ENCODE measurements at places on chromosomes 4 and X. TPM values are rescaled to one million over a fixed set of nuclear protein-coding genes. Genes with fewer than 3 reads are reported as not detected.

DNA sequence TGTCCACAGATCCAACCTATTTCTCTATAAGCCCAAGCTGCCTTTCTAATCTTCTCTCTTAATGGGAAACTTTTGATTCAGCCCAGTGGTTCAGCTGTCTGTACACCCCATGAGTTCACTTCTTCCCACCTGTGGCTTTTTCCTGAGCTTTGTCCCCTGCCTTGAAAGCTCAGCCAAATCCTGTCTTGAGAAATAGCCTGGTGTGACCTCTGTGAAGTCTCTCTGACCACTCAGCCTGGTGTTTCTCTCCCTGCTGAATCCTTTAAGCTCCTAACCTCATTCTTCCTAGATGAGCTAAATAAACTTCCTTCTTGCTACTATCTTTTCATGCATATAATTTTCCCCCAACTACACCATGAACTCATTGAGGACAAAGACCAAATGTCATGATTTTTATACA is 15.2 kb upstream of the HERC5 start:
- DNase-seq = no peak

- no peak for DNase-seq
Observed at GRCh38 chr4:153512162-153512852, 46.1 kb downstream of the TMEM131L start.

- peak; percentile 73 for DNase-seq
Observed at GRCh38 chrX:18714910-18715309, 7.5 kb downstream of the PPEF1 start.

DNA sequence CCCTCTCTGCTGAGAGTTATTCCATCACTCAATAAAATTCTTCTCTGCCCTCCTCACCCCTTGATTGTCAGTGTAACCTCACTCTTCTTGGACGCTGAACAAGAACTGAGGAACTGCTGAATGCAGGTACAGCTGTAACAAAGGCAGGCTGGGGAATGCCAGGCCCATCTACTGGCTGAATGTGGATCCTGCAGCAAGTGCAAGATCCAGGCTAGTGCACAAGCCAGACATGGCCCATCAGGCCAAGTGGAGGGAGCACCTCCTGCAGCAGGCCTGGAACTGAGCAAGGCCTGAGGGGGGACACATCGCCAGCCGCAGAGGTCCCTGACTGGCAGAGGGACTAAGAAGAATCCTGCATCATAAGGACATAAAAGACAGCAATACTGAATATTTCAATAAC is 411.8 kb upstream of the PCDH10 start:
- DNase-seq = no peak

GRCh38 chrX:145609951-145610511 is 207.6 kb upstream of the SLITRK2 start:
- peak; percentile 89 for DNase-seq

DNA sequence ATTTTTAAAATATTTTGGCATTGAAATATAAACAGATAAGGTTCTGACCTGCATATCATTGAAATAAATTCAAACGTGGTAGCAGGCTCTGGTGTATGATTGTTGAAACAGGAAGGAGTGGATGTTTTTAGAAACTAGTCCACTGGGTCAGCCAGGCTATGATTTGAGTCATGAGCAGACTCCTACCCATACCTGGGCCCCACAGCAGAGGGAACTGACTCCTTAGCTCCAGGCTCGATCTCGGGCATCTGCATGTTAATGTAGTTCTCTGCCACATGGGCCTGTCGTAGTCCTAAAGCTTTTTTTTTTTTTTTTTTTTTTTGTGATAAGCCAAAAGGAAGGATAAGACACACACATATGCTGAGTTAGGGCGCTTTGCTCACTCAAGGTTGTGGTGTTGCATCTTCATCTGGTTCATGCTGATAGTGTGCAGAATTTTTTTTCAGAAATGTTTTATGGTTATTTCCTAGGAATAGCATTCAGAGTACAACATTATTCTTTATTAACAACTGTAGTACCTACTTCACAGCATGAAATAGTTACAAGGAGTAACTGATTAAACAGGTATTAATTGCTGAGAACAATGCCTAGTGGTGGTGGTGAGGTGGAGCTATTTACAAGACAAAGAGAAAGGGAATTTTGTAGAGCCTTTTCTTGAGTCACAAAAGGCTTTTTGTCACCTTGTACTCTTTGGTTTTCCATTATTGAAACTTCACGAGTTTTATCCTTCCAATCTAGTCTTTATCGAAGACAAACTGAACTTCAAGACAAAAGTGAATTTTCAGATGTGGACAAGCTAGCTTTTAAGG is 27.3 kb downstream of the OFD1 start:
- DNase-seq = no peak

DNA sequence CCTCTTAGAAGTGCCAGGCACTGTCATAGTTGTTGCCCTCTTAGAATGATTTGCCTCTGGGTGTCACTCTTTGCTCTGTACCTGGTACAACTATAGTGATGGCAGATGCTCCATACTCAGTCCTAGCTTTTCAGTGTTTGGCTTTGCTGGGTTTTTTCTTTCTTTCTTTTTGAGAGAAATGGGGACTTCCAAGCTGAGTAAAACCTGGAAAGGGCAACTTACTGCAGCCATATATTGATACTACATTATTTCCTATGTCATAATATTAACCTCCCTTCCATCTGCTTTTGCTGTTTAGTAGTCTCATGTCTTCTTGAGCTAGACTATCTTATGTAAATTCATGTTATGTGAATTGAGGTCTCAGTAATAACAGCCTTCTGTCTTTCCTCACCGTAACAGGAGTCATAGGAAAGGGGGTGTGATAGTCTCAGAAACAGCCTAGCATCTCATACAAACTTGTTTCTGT is 49.0 kb downstream of the NIPAL1 start:
- DNase-seq = no peak

DNA sequence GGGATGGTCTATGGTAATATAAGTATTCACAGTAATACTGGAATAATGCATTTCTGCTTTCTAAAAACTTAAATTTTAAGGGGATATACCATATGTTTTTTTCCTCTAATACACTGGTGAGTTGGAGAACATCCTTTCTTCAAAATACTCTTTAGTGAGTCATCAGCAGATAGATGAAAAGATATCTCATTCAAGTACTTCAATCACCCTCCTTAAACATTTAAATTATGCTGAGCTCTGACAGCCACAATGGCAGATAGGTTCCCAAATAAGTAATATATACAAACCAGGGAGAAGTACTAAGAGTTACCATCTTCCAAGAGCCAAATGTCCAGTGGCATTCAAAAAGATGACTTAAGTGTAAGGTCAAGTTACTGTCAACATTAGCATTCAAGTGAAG is 52.2 kb downstream of the AMMECR1 start:
- DNase-seq = no peak

DNA sequence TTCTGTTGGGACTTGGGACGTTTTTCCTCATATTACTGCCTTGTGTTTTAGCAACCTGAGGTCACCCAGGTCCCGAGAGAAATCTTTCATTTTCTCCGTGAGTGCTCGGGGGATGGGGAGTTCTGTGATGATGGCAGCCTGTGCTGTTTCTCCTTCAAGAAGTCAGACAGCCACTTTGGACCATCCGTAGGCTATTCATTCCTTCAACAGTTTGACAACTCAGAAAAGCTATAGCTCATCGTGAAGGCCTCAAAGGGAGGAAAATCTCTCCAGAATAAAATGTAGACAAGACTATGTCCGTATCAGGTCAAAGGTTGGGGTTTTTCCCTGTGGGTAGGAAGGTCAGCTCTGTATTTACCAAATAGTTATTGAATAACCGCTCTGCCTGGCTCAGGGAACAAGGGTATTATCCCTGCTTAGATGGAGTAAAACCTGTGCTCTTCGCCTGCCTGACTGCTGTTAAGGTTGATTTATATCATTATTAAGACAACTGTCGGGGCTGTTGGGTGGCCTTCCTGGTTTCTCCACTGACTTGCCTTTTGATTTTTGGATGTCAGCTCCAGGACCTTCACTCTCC is 36.6 kb downstream of the FAM114A1 start:
- no peak for DNase-seq

GRCh38 chr4:123068081-123068480 is 145.7 kb upstream of the NUDT6 start:
- DNase-seq = no peak

GRCh38 chrX:42290608-42291007 is 367.3 kb upstream of the CASK start:
- DNase-seq = peak; percentile 3

- DNase-seq = no peak
Observed at GRCh38 chr4:109607976-109608375, 47.9 kb downstream of the MCUB start.

DNA sequence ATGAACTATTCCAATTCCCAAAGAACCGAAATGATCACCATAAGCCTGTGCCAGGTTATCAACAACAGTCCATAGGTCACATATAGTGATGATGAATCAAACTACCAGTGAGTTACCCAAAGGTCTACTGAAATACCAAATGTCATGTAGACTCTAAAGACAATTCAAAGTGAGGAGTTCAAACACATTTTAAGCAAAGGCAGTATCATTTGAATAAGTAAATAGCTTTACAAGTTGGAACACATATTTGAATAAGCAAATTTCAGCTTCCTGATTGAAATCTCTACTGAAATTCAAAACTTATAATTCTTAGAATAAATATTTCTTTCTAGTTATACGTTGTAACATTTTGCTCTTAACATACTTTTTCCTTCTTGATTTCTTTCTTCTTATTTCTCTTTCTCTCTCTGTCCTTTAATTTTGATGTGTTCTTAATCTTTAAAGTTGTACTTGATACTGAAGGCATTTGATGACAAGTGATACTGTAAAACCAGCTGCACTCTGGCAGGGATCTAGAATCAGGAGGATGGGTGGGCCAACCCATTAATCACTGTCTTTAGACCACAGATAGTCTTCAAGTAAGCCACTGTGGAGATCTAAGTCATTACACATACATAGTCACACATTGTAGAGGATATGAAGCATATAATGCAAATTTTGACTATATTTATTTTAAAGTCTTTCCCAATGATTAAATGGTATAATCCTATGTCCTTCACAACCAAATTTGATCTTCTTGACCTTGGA is 34.5 kb downstream of the GABRA4 start:
- DNase-seq = peak; percentile 46

DNA sequence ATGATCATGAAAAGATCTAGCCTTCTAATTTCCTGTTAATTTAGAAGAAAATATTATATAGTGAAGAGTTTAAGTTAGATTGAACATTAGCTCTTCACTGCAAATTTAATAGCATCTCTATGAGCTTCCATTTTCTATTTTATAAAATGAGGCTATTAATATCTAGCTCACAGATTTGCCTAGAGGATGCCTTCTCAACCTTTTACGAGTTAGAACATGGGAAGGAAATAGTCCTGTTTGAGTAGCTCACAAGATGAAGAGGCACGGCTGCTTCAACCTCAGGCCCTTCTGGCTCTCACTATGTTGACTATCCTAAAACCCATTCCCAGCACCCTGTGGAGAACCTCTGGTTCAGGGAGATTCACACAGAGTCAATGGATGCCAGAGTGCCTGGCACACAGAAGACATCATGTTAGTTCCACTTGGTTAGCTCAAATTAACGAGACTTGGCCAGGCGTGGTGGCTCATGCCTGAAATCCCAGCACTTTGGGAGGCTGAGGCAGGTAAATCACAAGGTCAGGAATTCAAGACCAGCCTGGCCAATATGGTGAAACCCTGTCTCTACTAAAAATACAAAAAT is 97.9 kb upstream of the GUCY1A1 start:
- no peak for DNase-seq

- DNase-seq = no peak
Observed at GRCh38 chr4:15413010-15413622, 14.7 kb upstream of the C1QTNF7 start.

GLRB gene
- total RNA-seq = 14.6 TPM

GRCh38 chr4:4923201-4923600 is 63.7 kb downstream of the MSX1 start:
- DNase-seq = no peak

GRCh38 chr4:52059372-52059771 is 8.3 kb downstream of the SPATA18 start:
- peak; percentile 84 for DNase-seq

- peak; percentile 3 for DNase-seq
Observed at GRCh38 chrX:15143050-15143824, 126.6 kb downstream of the ASB9 start.

DNA sequence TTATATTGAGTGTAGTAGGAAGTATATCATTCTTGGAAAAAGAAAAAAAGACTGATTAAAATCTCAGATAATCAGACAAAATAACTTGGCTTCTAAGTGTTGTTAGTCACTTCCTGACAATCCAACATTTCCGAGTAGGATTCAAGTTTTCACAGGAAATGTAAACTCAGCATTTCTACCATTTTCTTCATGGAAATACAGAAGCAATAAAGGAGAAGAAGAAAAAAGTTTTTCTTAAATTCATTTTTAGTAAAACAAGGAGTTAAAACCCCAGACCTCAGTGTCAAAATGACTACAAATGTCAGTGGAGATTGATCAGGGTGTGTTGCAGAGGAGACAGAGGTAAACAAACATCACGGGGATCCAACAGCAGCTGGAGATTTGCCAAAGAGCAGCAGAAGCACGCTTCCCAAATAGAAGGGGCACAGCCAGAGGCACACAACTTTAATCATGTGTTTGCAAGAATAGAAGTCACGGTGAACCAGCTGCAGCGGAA is 129.3 kb upstream of the FAM9B start:
- peak; percentile 47 for DNase-seq

DNA sequence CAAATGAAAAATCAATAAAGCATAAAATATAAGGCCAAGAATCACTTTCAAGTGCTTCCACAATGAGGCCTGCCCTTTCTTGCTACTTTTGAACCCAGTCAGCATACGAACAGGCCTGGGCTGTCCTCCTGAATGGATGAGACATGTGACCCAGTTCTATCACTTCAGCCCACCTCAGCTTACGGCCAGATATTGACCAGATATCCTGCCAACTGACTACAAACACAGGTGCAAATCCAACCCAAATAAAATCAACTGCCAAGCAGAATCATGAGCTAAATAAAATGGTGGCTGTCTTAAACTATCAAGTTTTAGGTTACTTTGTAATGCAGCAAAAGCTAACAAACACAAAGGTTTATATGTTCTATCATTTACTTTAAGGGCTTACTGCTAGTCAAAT is 53.7 kb downstream of the PDS5A start:
- DNase-seq = no peak

DNA sequence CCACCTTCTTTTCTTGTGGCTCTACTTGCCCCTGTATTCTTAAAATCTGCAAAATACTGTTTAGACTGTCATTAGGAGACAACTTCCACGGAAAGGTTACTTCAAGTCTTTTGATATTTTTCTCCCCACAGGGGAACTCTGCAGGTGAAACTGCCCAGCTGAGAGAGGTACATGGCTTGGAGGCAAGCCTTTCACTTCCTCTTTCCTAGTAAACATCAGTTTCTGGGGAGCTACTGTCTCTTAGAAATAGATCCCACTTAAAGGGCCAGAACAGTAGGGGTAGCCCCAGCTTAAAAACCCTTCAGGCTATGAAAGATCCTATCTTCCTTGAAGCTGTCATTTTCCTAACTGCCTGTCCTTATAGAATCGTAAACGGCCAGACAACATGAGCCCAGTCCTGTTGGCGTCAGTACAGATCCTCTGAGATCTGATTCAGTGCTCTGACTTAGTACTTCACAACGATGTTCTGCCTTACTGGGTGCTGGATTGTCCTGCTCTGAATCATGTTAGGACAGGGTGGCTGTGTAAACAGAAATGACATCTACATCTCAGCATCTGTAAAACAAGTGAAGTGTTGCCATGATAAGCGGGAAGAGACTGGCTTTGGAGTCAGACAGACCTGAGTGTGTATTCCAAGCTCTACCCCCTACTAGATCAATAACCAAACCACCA is 102.1 kb downstream of the ITIH6 start:
- no peak for DNase-seq

EDA gene
- total RNA-seq = 2.0 TPM

SLC6A14 gene
- not detected for total RNA-seq

GRCh38 chr4:1451752-1452122 is 45.5 kb upstream of the NKX1-1 start:
- no peak for DNase-seq

TMPRSS11B gene
- not detected for total RNA-seq

VCX3B gene
- 3.8 TPM for total RNA-seq

- no peak for DNase-seq
Observed at GRCh38 chr4:122293374-122294365, 85.1 kb upstream of the ADAD1 start.

All from HT1080 (cell line).